Daoy (cell line): ENCODE measurements at places on chromosomes 7 and 10.

DNA sequence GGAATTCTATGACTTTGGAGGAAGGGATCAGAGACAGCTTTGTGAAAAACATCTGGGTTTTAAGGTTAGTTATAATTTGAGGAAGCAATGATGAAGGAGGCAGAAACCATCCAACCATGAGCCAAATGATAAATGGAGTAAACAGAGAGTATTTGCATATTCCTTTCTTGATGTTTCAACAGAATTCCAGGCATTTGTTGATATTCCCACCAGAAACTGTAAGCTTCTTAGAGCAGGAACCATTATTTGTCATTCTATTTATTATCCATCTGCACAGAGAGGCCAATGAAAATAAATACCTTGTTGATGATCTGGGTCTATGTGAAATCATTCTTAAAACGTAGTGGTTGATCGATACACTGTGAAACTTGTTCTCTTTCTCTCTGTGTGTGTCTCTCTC lies 715.3 kb downstream of the INHBA start:
- no peak for DNase-seq

GRCh38 chr7:151249732-151250072 lies 1.2 kb upstream of the SMARCD3 start:
- DNase-seq = peak; percentile 79

- DNase-seq = no peak
These were observed 131.0 kb upstream of the PALS2 start for GRCh38 chr7:24442170-24442777.

GRCh38 chr10:14820010-14820774 lies 17.6 kb downstream of the CDNF start:
- DNase-seq = peak; percentile 72

DNA sequence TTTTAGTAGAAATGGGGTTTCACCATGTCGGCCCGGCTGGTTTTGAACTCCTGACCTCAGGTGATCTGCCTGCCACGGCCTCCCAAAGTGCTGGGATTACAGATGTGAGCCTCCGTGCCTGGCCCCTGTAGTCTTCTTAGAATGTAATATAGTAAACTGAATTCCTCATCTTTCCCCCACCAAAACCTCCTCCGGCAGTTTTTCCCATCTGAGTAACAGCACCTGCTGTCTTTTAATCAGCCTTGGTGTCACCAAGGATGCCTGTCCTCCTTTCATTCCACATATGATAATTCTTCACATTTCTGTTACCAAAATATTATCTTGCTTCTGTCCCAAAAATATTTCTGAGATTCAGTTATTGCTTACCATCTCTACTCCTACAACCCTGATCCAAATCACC lies 80.2 kb downstream of the ZEB1 start:
- DNase-seq = no peak
